Activated effector memory CD4-positive, alpha-beta T cell treated with anti-CD3 and anti-CD28 coated beads, Interleukin-2, amount 50 U/mL, for 16 hours (primary cell): ENCODE measurements at places on chromosomes 5 and 9.

- DNase-seq = no peak
These were observed 48.4 kb downstream of the ZNF608 start for GRCh38 chr5:124697933-124698591.

- DNase-seq = peak; percentile 79
These were observed 17.1 kb downstream of the TRMO start for GRCh38 chr9:97905228-97905627.

DNA sequence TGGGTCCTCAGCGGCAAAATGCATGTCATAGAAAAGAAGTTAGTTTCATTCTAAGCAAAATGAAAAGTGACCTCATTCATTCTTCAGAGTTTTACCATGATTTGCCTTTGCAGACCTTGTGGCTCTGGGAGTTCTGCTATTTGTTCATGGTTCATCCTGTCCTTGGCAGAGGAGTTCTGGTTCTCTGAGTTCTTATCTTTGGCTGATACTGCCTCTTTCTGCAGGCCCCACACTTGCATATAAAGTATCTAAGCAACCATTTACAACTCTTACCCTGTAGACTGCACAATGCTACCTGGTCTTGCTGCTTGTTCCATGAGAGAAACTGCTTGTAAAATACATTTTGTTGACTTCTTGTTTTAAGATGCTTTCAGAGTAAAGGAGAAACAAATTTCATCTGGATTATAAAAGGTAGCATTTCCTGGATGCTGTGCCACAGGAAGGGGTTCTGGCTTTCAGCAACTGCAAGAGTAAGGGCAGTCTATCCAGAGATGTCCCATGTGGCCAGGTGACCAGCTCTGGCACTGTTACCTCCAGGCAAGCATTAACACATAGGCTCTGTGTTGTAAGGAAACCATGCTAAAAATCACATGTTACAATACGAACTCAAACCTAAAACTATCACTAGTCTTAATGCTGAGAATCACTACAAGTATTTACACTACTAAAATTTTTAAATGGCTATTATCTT, 513.2 kb downstream of the SPOCK1 start:
- DNase-seq = no peak

- no peak for DNase-seq
These were observed 1778.5 kb upstream of the ACO1 start for GRCh38 chr9:30605936-30606335.

GRCh38 chr5:8912106-8912505, 633.8 kb downstream of the SEMA5A start:
- no peak for DNase-seq

- no peak for DNase-seq
These were observed 48.9 kb upstream of the S1PR3 start for GRCh38 chr9:88942411-88942810.

DNA sequence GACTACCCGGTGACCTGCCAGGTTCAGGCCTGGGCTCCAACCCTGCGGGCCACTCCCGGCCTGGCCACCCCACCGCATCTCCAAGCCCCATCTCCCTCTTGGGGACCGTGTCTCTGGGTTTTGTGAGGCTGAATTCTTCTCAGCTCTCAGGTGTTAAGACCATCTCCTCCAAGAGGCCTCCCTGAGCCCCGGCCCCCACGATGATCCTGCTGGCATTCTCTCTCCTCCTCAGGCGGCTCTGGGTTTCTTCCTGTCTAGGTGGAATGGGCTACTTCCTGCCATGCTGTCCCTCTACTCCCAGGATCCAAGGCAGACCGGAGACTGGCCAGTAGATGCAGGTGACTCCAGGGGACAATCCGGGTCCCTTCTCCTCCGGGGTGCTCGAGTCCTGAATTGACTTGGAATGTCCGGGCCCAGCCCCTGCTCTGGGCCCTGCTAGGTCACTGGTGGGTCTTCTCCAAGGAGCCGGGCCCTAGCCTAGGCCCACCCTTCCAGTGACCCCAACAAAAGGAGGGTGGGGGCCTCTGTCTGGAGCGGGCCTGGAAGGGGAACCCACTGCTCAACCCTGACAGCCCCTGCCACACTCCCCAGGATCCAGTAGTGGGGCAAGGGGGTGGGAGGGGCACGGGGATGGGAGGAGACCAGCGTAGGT, 219.8 kb downstream of the C9orf50 start:
- DNase-seq = no peak

DNA sequence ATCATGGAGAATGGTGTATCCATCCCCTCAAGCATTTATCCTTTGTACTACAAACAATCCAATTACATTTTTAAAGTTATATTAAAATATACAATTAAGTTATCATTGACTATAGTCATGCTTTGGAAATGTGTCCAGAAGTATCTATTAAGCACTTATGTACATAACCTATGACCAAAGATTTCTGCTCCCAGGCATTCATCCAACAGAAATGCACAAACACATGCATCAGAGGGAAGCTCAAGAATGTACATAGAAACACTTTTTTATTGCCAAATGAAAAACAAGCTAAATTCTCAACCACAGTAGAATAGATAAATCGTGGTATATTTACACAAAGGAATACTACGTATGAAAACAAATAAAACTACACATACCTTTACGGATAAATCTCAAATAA, 700.5 kb upstream of the ZNF608 start:
- DNase-seq = no peak

- DNase-seq = no peak
These were observed 61.6 kb upstream of the RPL26L1 start for GRCh38 chr5:172897481-172898217.

GRCh38 chr5:38612851-38613250, 56.4 kb upstream of the LIFR start:
- no peak for DNase-seq

DNA sequence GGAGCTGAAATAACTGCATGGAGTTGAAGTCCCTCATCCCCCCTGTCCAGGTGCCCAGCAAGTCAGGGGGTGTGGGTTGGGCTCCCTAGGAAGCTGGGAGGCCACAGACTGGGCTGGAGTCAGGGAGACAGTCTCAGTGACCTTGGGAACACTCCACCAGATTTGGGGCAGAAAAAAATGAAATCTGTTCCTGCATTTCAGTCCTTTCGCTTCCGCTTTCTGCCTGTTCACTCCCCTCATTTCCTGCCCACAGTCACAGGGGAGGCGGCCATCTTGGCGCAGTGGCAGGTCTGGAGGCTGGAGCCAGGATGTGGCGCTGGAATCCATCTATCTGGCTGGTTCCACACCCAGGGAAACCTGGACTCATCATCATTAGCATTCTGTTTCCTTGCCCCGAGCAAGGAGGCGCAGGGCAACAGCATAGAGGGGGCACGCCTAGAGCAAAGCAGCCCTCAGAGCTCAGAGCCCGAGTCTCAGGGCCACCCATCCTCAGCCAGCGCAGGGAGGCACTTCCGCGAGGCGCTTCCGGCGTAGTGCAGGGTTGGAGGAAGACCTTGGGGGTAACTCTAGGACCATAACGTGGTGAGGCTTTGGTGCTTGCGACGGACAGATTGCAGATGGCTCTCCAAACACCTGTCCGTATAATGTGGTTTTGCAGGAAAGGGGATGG, 86.2 kb upstream of the HSPA9 start:
- DNase-seq = peak; percentile 47

GRCh38 chr5:164296603-164297080, 791.2 kb downstream of the MAT2B start:
- no peak for DNase-seq

DNA sequence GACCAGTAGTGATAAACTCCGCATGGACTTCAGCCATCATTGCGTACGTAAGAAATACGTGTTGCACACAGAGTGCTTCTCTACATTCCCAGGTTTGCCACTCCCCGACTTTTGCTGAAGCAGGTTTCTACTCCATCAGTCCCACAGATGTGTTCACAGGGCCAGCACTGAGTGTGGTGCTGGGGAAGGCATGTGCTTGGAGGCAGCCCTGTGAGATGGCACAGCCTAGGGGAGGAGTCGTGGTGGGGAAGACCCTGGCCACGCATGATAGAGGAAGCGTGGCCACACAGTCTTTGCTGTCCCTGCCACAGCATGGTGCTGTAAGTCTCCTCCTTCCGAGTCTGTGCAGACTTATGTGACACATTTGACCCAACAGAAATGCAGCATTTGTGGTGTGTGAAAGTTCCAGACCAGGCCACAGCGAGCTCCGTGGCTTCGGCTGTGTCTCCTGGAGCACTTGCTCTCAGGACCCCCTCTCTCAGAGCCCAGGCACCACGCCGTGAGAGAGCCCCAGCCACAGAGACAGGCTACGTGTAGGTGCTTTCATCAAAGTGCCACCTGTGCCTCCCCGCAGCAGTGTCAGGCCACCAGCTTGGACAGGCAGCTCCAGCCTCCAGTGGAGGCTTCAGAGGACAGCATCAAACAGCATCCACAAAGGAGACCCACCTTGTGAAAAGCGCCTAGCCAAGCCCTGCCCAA, 197.8 kb downstream of the AUH start:
- no peak for DNase-seq

DNA sequence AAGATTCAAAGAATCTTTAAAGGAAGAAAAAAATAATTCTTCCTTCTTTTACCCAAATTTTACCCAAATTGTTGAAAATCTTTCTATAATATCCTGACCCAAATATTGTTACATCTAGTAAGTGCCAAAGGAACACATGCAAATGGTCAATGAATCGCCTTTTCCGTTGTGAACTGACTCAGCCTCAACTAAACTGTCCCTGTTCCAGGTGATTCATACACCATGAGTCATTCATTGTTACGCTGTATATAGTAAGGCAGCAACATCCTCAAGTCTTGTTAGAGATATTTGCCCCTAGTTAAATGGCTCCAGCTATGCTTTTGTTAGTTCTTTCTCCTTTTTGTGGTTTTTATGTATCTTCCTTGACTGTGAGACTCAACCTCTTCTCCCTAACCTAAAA, 9.7 kb downstream of the PTGER4 start:
- DNase-seq = peak; percentile 68

GRCh38 chr9:3012842-3013241, 168.9 kb upstream of the PUM3 start:
- no peak for DNase-seq

DNA sequence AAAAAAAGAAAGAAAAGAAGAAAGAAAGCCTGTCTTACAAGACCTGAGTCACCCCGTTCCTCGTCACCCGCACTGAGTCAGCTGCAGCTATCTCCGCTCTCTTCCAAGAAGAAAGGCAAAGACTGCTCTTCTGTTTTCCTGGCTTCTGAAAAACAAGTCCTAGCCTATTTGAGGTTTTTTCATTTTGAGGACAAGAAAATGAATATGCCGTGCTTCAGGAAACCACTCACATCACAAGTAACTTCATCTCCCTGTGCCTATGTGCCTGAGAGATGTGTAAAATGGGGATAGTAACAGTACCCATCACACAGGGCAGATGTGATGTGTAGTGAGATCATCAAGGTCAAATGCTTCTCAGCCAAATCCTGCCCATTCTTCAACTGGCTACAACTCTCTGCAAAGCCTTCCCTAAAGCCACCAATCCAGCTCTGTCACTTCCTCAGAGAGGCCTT, 78.4 kb downstream of the GLDC start:
- peak; percentile 76 for DNase-seq

DNA sequence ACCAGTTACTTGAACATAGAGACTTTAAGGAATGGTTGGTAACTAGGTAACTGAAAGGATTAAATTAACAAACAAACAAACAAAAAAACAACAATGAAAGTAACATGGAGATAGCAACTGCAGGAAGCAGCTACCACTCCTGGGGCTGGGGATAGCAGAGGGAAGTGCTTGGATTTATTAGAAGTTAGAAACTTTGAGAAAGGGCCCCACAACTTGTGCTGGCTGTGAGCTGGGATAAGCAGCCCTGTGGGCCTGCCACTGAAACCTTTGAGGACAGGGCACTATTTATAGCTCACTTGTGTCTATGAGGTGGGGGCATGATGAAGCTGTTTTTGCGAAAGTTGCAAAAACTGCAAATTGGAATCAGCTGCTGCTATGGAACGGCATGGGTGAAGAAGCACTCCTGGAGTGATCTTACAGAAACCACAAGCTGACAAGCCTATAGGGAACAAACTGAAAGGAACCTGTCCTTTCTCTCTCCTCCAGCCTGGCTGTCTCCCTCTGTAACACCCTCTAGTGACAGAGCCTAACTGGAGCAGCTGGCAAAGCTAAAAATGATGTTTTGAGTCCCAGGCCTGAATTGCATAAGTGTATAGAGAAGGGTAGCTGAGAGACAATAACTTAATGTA, 91.4 kb upstream of the RANBP6 start:
- no peak for DNase-seq

DNA sequence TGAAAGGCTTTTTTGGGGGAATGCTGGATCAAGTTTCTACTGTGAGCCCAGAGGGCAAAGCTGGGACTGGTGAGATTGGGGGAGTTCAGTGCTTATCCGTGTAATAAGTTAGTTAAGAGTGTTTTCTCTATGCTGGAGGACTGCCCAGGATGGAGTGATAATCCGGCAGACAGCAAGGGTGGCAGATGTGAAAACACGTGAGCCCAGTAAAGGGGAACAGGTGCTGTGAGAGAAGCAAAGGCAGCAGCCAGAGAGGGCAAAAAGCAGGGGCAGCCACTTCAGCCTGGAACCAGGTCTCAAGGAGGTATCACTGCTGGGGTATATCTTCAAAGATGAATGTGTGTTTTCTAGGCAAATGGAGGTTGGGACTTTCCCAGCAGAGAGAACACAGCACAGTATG, 53.9 kb downstream of the GALNT10 start:
- DNase-seq = no peak

DNA sequence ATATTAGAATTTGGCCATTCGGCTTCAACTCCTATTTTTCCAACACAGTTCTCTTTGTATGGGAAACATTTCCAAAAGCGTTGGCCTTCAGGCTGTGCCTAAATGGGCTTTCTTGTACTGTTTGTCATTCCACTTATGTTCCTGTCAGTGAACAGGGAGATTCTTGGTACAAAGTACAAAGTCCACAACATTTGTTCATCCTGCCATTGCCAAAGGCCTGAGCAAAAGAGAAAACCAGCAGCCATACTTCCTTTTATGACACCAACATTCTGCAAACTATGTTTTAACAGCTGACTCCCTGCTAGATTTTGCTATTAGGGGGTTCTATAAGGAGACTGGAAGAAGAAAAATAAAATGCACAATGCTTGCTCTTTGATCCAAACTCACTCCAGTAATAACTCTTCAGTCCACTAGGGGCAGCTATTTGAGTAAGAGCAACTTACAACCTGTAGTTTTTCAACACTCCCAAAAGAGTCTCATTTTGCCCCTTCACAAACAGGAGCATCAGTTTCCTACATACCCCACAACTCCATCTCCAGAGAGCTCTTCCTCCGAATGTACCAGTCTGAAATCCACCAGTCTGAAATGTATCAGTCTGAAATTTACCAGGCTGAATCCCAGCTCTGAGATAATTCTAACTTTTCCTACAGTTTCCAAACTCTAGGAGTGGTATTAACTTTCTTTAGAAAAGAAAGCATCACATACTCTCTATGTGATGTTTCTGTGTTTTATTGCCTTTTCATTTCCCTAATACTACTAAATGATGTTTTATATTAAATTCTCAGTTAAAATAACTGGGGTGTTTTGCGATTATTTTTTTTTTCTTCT, 693.8 kb downstream of the DNAH5 start:
- DNase-seq = no peak

- no peak for DNase-seq
These were observed 12.3 kb downstream of the PAPPA start for GRCh38 chr9:116165912-116166311.
